Common myeloid progenitor, CD34-positive (primary cell): ENCODE measurements at places on chromosomes 2 and 18.

GRCh38 chr2:219446101-219446504, 11.5 kb downstream of the SPEG start:
- no peak for DNase-seq

- no peak for DNase-seq
These were observed 19.0 kb downstream of the MALT1 start for GRCh38 chr18:58690259-58690658.

DNA sequence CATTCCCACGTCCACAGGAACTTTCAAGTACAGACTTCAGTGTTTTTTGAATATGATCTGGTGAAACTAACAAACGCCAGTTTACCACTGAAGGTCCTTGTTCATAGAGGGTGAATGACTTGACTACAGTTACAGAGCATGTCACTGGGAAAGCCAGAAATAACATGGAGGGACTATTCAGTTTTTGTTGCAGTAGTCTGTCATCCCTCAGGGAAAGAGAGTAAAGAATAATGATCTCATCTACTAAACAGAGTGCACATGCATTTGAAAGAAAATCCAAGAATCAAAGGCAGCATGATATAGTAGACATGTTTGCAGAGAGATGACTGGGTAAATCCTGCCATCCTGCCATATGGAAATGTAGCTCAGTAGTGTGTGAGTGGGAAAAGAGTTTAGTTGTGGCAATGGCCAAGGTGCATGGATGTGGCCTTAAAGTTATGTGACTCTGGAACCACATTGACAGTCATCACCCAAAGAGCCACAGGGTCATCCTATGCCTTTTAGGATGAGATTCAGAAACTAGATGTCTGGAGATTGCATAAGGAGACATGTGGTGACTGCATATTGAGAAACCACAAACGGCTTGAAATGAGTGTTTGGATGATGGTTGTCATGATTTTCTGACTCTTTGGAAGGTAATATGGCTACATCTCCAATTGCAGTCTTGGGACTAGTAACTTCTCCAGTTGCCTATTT, 125.3 kb upstream of the ZEB2 start:
- peak; percentile 17 for DNase-seq

DNA sequence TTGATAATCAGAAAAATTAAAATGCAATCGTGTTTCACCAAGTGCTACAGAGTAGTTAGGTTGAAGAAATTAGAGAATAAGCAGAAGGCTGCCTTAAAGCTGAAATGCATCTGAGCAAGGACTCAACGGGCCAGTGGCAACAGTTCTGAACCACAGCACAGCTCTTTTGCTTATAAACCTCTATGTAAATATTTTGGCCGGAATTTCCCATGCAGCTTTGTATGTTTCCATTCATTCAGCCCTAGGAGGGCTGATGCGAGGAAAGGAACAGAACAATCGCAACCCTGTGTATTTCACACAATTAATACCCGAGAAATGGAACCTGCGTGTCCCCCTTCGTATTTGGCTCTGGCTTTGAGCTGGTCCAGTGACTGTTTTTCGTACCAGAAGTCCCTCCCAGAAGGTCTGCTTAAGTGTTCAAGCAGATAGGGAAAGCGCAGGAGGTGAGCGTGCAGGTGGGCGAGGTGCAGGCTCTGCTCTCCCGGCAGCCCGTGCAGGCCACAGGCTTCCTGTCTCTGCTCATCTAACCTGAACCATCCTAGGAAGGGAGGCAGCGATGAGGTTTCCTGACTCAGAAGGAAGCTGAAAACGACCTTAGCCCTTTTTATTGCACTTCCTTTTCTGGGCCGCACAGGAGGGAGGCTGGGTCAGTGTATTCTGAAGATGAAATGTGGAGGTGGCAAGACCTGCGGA, 67.3 kb downstream of the ASB1 start:
- DNase-seq, result peak; percentile 6

DNA sequence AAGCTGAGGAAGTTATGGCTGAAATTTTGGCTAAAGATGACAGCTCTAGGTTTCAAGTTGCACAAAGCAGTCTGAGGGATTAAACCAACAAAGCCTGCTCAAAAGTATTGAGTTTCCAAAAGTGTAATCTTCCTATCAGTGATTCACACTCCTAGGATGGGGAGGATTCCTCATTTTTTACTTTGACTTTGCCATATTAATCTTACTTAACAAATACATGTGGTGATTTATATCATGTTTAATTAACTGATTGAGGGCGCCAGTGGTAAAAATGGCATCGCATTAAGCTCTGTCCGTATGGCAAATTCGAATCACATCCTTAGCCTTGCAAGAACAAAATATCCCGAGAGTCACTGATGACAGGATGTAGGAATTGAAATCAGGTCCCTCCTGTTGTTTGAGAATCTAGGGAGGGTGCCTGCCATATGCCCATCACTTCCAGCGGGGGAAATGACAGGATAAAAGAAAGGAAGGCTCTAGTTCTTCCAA, 78.1 kb upstream of the ETAA1 start:
- DNase-seq, result no peak

DNA sequence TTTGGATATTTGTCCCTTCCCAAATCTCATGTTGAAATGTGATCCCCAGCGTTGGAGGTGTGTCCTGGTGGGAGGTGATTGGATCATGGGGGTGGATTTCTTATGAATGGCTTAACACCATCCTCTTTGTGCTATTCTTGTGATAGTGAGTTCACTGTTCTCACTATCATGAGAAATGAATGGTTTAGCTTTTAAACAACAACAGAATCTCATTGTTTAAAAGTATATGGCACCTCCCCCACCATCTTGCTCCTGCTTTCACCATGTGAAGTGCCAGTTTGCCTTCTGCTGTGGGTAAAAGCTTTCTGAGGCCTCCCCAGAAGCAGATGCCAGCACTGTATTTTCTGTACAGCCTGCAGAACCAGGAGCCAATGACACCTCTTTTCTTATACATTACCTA, 38.1 kb downstream of the KIAA1328 start:
- DNase-seq, result no peak

GRCh38 chr2:159185401-159186130, 100.9 kb downstream of the WDSUB1 start:
- peak; percentile 80 for DNase-seq

- DNase-seq, result no peak
These were observed 28.6 kb upstream of the MBOAT2 start for GRCh38 chr2:9032121-9032520.

GRCh38 chr2:181585732-181586131, 71.2 kb downstream of the CERKL start:
- DNase-seq, result no peak

GRCh38 chr2:149543845-149544244, 43.7 kb downstream of the MMADHC start:
- DNase-seq, result no peak

DNA sequence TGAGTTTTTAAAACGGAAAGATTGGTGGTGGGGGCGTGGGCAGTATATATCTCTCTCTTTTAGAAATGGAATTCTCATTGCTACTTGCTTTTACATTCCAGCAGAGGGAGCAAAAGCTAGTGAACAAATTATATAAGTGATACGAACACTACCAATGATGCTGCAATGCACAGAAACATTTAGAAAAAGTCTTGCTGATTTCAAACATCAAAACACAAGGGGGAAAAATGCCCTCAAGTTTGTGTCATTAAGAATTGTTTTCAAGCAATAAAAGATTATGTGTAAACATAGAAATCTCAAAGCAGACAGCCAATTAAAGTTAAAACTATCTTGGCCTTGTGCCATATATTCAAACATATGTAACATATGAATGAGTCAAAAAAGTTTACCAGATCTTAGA, 296.3 kb upstream of the KCNJ3 start:
- DNase-seq, result peak; percentile 35

DNA sequence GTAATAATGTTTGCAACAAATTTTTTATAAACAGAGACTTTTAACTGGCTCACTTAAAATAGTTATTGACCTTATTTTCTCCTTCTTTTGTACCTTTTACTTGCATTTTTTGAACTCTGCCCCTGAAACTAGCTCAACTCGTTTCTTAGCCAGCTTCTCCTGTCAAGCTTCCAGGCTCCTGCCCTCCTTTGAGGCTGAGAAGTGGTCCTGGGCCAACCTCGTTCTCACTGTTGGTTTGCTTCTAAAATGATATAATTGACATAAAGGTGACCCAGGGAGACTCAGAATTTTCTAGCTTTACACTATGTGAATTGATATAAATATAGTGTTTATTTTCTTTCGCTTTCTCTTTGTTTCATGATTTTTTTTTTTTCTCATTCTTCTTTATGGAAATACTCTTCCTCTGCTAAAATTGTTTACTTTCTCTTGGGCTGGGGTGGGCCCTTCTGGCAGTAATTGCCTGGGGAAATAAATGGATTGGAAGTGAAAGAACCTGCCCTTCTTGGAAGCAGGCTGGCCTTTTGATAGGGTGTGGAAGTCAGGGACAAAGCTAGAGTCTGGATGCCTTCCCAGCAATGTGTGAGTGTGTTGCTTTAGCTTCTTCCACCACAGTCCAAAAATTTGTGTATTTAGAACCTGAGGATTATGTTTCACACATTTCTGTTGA, 30.7 kb downstream of the GPD2 start:
- no peak for DNase-seq
